Glutamatergic neuron (in vitro differentiated cells): ENCODE measurements at places on chromosomes 4 and X. TPM values are rescaled to one million over a fixed set of nuclear protein-coding genes. Genes with fewer than 3 reads are reported as not detected.
A peak's percentile ranks its signal among the peaks of the same experiment; 100 is the strongest.

- no peak for DNase-seq
These were observed 14.7 kb upstream of the CBR4 start for GRCh38 chr4:169024762-169025161.

DNA sequence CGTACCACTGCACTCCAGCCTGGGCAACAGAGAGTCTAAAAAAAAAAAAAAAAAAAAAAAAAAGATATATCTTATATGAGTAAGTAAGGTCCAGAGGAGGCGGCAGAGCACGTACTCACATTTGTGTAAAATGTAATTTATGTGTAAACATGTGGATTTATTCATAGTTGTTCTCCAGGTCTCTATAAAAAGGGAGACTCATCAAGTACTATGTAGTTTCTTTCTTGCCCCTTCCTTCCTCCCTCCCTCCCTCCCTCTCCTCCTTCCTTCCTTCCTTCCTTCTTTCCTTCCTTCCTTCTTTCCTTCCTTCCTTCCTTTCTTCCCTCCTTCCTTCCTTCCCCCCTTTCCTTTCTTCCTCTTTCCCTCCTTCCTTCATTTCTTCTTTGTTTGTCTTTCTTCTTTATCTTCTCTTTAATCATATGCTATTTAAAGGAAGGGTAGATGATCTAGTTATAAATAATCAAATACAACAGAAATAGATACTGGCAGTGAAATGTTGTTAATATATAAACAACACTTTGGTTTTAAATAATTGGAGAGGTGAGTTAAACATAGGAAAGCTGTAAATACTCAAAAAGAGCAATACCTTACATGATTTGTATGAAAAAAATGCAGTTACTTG lies 344.8 kb downstream of the ANK2 start:
- DNase-seq: no peak

DNA sequence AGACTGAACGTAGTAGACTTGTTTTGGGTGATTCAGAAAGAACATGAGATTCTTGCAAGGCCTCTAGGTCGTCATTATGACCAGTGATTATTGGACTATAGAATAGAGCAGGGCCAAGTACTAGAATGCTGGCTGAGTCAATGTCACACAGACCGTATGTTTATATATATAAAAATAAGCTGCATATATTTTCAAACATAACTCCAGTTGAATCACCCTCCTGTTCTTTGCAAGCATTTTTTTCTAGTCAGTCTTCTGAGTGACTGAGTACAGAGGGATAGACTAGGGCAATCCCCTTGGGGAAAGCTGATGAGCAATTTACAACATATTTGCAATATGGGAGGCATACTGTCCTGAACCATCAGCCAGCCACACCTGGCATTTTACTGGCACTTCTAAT lies 48.4 kb upstream of the PRPS1 start:
- DNase-seq: no peak

- no peak for DNase-seq
These were observed 25.7 kb downstream of the SH3RF1 start for GRCh38 chr4:169245061-169245460.

DNA sequence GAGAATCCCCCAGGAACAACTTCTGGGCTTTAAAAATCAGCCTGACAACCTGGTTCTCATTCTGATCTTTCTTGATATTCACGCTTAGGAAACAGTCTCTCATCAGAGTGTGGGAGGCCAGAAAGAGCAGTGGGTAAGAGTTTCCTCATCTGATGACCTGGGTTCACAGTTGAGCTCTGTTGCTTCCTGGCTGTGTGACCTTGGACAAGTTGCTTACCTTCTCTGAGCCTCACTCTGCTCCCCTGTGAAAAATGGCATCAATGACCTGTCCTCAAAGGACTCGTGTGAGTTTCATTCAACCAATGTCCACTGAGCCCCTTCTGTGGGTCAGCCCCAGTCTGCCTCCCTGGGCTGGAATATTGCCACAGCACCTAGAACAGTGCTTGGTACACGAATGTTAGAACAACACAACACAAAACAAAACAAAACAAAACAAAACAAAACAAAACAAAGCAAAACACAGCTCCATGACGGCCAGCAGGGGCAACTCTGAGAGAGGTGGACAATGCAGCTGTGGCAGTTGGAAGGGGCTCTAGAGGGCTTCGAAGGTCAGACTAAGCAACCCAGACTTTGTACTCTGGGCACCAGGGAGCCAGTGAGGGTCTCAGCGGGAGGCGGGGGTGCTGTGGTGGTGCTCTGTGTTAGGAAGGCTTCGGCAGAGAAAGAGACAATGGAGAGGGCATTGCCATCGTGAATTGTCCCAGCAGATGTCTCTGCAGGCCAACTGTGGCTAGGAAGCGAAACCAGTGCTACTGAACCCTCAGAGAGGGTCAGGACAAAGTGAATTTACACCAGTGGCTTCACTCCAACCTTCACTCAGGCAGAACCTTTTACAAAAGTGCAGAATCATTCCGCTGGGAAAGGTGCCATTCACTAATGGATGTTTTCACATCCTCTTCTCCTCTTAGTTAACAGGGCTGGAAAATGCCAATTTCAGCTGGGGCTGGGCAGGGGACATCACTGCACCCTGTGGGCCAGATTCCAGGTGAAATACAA lies 14.3 kb upstream of the C4orf50 start:
- no peak for DNase-seq

DNA sequence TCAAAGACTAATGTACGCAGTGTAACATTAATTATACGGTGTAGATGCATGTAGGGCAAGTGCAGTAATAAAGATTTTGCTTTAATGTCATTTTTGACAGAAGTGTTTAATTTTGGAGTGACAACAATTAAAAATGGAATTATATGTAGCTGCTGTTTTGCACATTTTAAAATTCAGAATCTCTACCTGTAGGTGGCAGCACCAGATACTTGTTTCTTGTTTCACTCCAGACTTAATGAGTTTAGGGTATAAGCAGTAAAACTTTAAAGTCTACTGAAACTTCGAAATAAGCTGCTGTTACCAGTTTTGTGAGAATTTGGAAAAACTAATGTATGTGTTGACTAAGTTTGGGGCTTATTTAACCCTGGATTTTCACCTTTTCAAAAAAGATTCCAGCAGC lies 144.9 kb downstream of the POLA1 start:
- DNase-seq: no peak

The SLC49A3 gene
- total RNA-seq: not detected

DNA sequence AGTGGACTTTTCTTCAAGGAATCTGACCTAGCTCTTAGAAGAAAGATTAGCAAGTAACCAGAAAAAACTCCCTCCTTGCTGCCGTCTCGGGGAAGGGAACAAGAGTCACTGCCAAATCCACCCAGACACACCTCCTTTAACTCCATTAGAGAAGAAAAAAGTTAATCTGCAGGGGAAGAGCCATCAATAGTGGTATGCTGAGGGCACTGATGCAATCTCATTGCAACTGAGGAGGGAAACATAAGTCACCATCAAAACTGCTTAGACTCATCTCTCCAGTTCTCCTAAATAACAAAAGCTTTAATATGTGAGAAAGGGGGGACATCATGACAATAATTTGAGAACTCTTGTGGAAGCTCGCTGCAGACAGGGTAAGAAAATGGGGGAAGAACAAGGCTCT lies 49.3 kb upstream of the MAGED4B start:
- no peak for DNase-seq

GRCh38 chr4:182062936-182063335 lies 180.3 kb upstream of the TENM3 start:
- no peak for DNase-seq

- no peak for DNase-seq
These were observed 52.4 kb downstream of the CBLL2 start for GRCh38 chrX:22325096-22325495.

The EDA2R gene
- total RNA-seq: 6.3 TPM

DNA sequence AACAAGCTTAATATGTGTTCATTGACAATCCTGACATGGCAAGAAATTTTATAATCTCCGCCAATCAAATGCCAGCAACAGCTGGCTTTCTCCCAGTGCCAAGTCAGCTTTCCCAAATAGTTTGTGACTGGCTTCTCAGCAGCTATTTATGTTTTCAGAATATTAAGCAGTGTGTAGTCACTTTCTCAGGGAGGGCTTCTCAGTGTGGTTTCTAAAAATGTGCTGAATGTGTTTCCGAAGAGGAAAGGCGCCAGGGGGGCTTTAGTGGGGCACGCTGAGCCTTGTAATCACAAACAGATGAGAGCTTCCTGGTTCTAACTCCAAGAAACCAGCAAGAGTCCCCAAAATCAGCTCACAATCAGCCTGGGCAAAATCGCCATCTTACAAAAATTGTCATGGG lies 258.7 kb upstream of the CPEB2 start:
- no peak for DNase-seq

- DNase-seq: peak; percentile 65
These were observed 628.9 kb downstream of the TLL1 start for GRCh38 chr4:166501941-166502382.

- DNase-seq: no peak
These were observed 102.1 kb upstream of the KLF8 start for GRCh38 chrX:56130031-56130430.

The FAM114A1 gene
- total RNA-seq: 1.0 TPM

DNA sequence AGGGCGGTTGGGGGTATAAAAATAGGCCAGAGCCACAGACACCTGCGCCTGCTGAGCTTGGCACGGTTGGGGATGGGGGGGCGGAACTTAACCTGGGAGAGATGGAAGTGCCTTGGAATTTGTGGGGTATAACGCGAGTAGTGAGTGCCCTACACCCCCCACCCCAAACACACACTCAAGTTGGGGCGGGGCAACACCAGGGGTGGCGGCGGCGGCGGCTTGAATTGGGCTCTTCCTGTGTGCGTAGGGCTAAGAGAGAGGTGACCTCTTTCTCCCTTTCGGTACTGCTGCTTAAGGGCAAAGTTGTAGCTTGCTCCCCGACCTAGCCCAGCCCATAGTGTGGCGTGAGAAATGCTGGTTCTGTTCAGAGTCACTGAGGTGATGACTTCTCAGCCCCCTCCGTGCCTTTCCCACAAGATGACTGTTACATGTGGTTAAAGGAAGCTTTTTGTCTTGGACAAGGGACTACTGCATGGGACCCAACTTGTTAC lies 839 bp downstream of the STK26 start:
- no peak for DNase-seq

DNA sequence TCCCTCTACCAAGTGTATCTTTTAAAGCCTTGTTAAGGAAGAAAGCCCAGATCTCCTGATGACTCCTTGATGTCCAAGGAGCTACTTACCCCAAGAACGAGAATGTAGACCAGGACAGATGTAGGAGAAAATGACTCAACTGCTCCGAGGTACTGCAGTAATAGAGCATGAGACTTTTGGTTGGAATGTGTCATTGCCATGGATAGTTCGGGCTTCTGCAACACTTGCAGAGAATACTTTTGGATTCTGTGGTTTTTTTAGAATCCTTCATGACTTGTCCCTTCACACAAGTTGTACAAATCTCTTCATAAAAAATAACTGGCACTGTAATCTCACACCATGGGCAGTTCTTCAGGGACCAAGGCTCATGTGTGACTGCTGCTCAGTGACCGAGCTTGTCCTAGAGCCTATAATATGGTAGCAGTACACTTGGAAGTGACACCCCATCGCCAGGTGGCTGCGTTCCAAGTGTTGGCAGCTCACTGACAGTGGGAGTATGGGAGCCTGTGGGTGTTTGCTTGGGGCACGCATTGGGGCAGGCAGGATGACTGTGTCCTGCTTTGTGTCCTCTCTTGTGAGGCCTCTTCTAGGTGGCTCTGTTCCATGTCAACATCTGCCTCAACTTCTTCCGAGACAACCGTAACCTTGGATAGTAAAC lies 87.9 kb upstream of the WDR1 start:
- no peak for DNase-seq

The ZNF718 gene
- total RNA-seq: 10.7 TPM

GRCh38 chr4:48346594-48346993 lies 5.3 kb downstream of the SLAIN2 start:
- no peak for DNase-seq

- no peak for DNase-seq
These were observed 21.1 kb downstream of the TDO2 start for GRCh38 chr4:155924637-155925036.

GRCh38 chr4:57320849-57321248 lies 210.7 kb upstream of the IGFBP7 start:
- DNase-seq: no peak

DNA sequence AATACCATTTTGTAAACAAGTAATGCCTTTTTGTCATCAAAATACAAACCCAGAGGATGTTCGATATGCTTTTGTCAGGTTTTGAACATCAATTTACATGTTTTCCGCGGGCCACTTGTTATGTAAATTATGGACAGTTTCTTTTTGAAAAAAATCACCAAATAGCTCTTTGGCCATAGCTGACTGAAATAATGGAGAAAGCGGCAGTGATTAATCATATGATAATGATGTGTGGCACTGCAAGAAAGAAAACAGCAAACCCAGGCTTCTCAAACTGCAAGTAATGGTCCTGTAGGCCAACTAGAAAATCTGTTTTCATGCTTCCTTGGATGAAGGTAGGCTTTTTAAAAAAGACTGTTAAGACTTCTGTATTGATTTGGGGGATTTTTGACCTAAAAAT lies 15.6 kb upstream of the SCML1 start:
- no peak for DNase-seq

DNA sequence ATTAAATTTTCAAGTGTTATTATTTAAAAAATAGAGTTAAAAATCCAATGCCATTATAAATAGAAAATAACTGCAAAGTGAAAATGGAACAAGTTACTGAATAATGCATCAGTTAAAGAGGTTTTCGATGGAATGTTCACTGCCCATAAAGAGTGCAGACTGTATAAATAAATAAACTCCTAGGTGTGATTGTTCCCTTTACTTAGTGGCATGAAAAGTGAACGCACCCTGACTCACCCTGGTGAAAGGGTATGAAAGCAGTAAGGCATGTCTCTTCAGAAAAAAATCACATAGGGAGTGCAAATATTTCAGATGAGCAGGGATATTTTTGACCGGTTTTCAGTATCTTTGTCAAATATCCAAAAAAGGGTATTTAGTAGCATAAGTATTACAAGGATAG lies 387.8 kb downstream of the DCAF12L2 start:
- DNase-seq: no peak
